Activated T-helper 1 cell treated with anti-CD3 and anti-CD28 coated beads, Interleukin-12 subunit alpha, Interleukin-12 subunit beta, Interleukin-2, Interleukin-4 antibody, amounts not matched to agents 30 ng/mL and 10 ng/mL and 1 ng/mL, durations not matched to agents 14 hours and 24 hours and 36 hours (primary cell): ENCODE measurements at places on chromosomes 7 and 10.

- no peak for DNase-seq
- H3K4me3 ChIP-seq, result peak overlapping the region; percentile 23
- no peaks in the 10 kb centered on the region for H3K27me3 ChIP-seq
- peaks cover 66% of the 10 kb centered on the region for H3K4me1 ChIP-seq
Measured at GRCh38 chr10:89706011-89706410, 4.6 kb downstream of the KIF20B start.

DNA sequence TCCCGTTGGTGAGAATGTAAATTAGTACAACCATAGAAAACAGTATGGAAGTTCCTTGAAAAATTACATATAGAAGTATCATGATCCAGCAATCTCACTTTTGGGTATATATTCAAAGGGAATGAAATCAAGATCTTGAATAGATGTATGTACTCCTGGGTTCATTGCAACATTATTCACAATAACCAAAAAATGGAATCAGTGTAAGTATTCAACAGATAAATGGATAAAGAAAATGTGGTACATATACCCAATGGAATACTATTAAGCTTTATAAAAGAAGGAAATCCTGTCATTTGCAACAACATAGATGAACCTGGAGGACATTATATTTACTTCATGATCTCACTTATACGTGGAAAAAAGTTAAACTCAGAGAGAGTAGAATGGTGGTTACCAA lies 86.8 kb downstream of the TRIM24 start:
- H3K27ac ChIP-seq, result no peak overlapping the region
- no peak for DNase-seq
- H3K4me1 ChIP-seq, result peaks cover 16% of the 10 kb centered on the region
- H3K4me3 ChIP-seq, result no peak overlapping the region
- peaks cover 55% of the 10 kb centered on the region for H3K36me3 ChIP-seq

GRCh38 chr10:24904824-24905223 lies 47.6 kb downstream of the PRTFDC1 start:
- no peak overlapping the region for H3K4me3 ChIP-seq
- peaks cover 22% of the 10 kb centered on the region for H3K4me1 ChIP-seq
- DNase-seq, result no peak
- no peaks in the 10 kb centered on the region for H3K36me3 ChIP-seq
- H3K27me3 ChIP-seq, result no peaks in the 10 kb centered on the region
- H3K27ac ChIP-seq, result no peak overlapping the region

DNA sequence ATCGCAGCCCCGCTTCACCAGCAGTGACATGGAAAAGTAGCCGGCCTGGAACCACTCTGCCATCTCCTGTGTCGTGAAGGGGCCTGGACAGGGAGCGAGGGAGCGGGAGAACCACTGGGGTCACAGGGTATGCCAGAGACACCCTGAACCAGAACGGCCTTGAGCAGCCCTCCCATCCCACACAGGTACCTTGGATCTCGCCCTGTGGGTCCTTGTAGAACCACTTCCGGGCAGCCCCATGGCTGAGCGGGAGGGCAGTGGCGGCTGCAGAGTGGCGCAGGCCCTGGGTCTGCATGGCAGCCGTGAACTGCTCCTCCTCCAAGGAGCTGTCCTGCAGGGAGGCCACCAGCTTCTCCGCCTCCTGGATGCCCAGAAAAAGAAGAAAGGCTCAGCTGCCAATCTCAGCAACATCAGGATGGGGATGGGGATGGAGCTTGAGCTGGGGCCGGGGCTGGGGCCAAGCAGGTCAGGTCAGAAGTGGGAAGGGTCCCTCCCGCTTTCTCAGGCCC lies 9.5 kb downstream of the GIGYF1 start:
- H3K27me3 ChIP-seq, result no peaks in the 10 kb centered on the region
- peaks cover 17% of the 10 kb centered on the region for H3K36me3 ChIP-seq
- no peak for DNase-seq

- no peak overlapping the region for H3K27ac ChIP-seq
- no peaks in the 10 kb centered on the region for H3K27me3 ChIP-seq
- no peak overlapping the region for H3K4me3 ChIP-seq
Measured at GRCh38 chr7:71096351-71096750, 35.6 kb upstream of the GALNT17 start.
